NCI-H345 (cell line): ENCODE measurements at places on chromosomes 11 and 22.

DNA sequence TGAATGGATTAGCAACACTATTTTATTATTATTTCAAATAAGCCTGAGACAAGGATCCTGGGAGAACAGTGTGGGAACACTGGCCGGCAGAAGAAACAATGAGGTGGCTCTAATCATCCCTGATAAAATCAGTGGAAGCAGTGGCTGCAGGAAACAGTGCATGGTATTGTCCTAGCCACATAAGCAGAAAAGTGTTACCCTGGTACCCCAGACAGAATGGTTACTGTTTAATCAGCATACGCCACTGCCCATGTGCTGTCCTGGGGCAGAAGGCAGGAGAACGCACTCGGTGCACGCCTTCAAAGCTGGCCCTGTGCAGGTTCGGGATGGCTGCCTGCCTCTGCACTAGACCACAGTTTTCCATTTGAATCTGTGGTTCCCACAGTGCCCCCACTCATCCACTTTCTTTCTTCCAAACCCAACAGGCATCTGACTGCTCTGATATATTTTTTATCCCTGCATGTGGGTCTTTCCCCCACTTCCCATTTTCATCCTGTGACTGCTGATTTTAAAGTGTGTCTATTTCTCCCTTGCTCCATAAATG lies 25.7 kb downstream of the OPCML start:
- DNase-seq, result no peak

DNA sequence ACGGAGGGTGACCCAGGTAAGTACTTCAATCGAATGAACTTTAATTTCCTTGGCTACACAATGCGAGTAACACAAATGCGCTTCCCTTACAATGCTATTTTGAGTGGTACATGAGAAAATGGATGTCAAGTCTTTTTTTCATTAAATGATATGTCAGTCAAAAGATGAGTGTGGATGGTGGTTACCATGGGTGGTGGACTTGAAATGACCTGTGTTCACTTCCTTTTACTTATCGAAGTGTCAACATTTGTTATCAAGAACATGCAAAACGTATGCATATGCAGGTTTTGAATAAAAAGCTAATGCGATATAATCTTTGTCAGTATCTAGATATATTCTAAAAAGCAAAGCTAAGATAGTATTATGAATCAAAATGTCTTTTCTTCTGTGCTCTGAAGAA lies 8.8 kb upstream of the APOL5 start:
- no peak for DNase-seq

- peak; percentile 85 for DNase-seq
Measured at GRCh38 chr11:69915501-69916250, 96.5 kb upstream of the FGF3 start.

DNA sequence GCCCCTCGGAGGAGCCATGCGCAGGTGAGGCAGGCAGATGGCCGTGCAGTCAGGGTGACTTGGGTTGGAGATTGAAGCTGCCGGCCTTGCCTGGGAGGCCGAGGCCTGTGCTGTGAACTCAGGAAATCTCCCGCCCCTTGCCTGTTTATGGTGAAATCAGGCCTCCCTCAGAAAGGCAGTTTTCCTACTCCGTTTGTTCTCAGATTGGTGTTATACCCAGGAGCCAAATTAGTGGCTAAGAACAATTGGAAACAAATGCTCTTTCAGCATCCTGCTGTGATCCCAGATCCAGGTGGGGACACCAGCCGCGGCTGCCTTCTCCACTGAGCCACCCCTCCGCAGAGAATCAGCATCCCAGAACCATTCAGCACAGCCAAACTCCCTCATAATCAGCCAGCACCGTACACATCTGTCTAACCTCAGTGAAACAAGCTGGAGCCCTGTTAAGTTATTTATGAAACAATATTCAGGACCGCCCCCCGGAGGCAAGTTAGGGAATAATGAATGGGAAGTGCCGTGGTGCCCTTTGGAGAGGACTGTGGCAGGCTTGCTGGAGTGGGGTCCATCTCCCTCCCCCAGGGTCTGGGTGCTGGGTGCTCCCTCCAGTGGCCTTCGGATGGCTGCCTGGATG lies 60.0 kb downstream of the PKNOX2 start:
- DNase-seq, result no peak

- no peak for DNase-seq
Measured at GRCh38 chr11:120923866-120924508, 99.9 kb upstream of the TBCEL start.

DNA sequence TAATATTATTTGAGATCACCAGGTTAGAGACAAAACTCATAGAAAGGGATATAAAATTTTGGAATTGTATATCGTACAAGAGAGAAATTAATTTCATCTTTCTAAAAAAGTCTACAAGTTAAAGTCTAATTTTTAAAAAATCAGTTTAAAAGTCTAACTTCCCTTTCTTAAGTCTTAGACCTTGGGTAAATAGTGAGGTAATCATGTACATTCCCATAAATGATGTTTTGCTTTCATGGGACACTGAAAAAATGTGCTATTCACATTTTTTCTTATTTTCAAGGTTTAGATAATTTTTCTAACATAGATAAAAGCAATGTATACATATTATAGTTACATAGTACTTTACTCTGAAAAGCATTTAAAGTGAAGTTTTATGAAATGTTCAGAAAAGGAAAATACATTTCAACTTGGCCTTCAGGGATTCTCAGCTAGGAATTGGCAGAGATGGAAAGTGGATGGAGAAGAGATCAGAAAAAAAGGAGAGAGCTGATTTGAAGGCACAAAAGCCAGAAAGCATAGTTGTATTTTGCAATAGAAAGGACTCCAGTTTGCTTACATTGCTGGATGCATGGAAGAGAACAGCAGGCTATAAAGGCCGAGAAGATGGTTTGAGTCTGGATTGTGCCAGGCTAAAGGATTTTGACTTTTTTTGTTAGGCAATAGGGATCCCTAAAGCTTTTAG lies 194.0 kb downstream of the CASP12 start:
- DNase-seq, result no peak

- no peak for DNase-seq
Measured at GRCh38 chr22:46800102-46800857, 37.8 kb downstream of the TBC1D22A start.
